ENCODE measurements at places on chromosomes 12 and 14. TPM values are rescaled to one million over a fixed set of nuclear protein-coding genes. Genes with fewer than 3 reads are reported as not detected.

- no peak for DNase-seq
Measured at GRCh38 chr14:38329246-38329645, 73.4 kb upstream of the CLEC14A start.

DNA sequence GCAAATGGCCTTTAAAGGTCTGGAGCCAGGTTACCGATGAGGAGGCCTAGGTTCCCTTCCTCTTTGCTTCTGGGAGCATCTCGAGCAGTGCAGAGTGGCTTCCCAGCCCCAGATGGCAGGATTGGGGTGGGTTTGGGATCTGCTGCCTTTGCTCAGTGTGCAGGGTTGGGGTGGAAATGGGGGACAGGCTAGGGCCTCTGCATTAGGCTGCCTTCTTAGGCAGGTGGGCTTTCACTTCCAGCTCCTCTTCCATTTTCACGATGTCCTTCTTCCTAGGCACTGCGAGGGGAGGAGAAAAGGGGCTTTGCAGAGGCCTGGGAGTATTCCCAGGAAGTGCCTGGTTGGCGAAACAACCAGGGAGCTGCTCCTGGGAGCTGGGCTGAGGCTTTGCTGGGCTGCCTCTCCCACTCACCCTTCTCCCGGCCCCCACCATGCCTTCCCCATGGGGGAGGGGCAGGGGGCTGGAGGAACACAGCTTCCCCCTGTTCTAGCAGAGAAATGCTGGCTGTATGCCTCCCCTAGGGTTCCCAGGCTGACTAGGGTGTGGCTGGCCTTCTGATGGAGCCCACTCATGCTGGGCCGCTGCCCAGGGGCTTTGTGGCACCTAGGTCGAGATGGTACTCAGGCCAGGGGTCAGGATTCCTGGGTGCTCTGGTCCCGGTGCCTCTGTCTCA, 2.4 kb downstream of the NR4A1 start:
- DNase-seq = no peak

GRCh38 chr12:122999986-123000420, 19.5 kb downstream of the ARL6IP4 start:
- no peak for DNase-seq

DNA sequence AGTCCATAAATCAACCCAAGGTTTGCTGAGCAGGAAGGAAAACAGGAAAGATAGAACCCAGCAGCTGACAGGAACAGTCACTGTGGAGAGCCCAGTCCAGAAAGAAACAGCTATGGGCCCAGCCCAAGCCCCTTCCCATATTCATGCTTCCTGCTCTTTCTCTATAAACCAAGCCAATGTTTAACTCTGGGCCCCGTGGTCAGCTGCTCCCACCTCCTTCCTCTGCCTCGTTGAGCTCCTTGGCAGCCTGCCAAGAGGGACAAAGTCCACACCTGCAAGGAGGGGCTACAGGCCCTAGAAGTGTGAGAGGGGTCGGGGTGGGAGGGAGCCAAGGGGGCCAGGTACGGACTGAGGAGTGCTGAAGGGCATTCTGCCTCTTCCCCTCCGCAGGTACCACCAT, 10.0 kb downstream of the SLC6A13 start:
- DNase-seq = no peak

GRCh38 chr14:24688030-24688658, 54.2 kb upstream of the GZMB start:
- DNase-seq = no peak

- DNase-seq = no peak
Measured at GRCh38 chr12:80837342-80837978, 100.3 kb downstream of the LIN7A start.

GRCh38 chr12:118103601-118104382, at the start of gene VSIG10:
TSS of gene VSIG10 (minus strand) at chr12:118104011. CDS start at chr12:118103671, 340 bp downstream.
- DNase-seq = no peak

DNA sequence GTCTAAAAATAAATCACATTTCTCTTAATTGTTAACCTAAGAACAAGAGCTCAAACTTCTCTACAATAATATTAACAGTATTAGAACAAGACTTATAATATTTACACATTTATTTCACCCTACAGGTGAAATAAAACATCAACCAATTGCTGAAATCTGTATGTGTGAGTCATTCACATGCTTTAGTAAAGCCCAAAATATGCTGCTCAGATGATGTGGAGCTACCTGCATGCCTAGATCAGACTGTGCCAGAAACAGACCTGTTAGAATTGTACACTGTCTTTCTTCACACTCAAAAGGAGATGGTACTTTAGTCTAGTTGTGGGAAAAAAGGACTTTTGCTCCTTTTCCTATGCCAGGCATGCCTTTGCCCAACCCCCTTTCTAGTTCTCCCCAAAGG, 54.7 kb downstream of the RPS6KA5 start:
- DNase-seq = no peak

- DNase-seq = no peak
Measured at GRCh38 chr14:74278080-74278479, 24.7 kb downstream of the ABCD4 start.

GRCh38 chr14:81332725-81333124, 67.4 kb downstream of the STON2 start:
- no peak for DNase-seq

DNA sequence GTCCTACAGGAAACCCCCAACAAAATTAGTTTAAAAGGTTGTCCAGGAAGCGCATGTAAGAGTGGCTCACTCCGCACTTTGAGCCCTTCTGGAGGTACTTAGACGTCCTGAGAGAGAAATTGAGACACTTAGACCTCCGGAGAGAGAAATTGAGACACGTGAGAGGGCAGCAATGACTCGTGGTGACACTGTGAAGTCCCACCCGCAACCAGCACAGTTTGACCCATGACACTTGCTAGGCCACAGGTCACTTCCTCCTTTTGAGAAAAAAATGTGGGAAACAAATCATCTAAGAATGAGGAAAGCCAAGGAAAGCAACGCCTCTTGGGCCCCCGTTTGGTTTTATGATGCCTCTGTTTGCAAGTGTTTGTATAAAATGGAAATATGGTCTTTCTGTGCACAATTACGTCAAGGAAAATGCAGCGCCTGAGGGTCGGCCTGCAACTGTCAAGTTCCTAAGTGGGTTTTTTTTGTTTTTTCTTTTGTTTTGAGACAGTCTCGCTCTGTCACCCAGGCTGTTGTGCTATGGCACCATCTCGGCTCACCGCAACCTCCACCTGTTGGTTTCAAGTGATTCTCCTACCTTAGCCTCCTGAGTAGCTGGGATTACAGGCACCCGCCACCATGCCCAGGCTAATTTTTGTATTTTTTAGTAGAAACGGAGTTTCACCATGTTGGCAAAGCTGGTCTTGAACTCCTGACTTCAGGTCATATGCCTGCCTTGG, 13.6 kb upstream of the CDCA4 start:
- DNase-seq = no peak

DNA sequence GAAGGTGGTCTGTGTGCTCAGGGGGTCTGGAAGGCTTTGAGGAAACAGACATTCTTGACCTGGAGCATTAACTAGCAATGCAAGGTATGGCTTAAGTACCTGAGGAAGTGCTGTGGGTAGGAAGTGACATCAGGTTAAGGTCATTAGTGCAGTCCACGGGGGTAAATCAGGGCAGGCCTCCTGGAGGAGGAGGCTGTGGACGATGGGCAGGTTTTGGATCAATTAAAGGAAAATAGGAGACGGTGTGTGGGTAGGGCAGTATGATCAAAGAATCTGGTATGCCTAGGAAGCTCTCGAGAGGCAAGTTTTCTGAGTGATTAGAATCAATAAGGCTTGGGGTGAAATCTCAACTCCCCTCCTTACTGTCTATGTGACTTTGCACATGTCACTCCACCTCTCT, 295.3 kb downstream of the AACS start:
- DNase-seq = no peak

GRCh38 chr14:56798447-56799342, 11.6 kb downstream of the OTX2 start:
- no peak for DNase-seq

Gene KSR2
- 0.09 TPM for total RNA-seq

Gene TEX52
- total RNA-seq = 0.09 TPM

Gene KLRC3
- 1.7 TPM for total RNA-seq

Gene ERP27
- 1.3 TPM for total RNA-seq

Gene RHOJ
- total RNA-seq = 1.0 TPM

All from thymus (tissue), 14 donors.